Activated T-helper 1 cell treated with Interleukin-2 at 50 U/mL for 16 hours (primary cell): ENCODE measurements at places on chromosomes 12 and 14.

DNA sequence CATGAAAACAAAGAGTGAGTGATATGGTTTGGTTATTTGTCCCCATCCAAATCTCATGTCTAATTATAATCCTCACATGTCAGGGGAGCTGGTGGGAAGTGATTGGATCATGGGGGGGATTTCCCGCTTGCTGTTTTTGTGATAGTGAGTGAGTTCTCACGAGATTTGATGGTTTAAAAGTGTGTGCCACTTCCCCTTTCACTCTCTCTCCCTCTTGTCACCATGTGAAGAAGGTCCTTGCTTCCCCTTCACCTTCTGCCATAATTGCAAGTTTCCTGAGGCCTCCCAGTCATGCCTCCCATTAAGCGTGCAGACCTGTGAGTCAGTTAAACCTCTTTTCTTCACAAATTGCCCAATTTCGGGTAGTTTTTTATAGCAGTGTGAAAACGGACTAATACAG, 2.1 kb upstream of the ATXN7L3B start:
- DNase-seq = no peak

GRCh38 chr14:74568911-74569310, 43.1 kb downstream of the LTBP2 start:
- no peak for DNase-seq

GRCh38 chr12:51008329-51009055, 17.7 kb downstream of the SLC11A2 start:
- no peak for DNase-seq

DNA sequence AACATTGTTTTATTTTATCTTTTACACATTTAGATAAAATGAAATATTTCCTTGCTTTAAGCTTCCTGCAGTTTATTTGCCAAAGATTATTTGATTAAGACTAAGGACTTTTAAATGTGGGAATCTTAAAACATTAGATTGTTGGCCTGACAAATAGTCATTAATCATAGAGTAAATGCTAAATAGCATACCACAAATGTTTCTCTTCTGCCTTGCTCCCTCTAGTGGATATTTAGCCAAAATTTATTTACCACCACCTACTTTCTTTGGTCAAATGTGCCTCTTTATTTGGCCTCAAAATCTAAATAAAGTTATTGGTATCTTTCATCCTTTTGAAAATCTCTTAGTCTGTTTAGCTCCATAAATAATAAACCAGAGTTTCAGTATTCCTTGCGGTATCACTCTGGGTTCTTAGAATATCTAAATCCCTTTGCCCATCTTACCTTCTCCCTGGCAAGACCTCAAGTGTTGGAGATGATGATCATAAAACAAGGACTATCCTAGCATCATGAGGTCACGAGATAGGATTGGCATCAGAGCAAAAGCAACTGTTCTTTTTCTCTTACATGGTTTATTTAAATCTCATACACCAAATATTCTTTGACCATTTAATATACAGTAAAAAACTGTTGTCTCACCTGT, 150.6 kb upstream of the AEBP2 start:
- no peak for DNase-seq

GRCh38 chr12:45400991-45401390, 185.1 kb downstream of the ANO6 start:
- no peak for DNase-seq

- no peak for DNase-seq
Observed at GRCh38 chr14:76348898-76349297, 27.0 kb upstream of the ESRRB start.

DNA sequence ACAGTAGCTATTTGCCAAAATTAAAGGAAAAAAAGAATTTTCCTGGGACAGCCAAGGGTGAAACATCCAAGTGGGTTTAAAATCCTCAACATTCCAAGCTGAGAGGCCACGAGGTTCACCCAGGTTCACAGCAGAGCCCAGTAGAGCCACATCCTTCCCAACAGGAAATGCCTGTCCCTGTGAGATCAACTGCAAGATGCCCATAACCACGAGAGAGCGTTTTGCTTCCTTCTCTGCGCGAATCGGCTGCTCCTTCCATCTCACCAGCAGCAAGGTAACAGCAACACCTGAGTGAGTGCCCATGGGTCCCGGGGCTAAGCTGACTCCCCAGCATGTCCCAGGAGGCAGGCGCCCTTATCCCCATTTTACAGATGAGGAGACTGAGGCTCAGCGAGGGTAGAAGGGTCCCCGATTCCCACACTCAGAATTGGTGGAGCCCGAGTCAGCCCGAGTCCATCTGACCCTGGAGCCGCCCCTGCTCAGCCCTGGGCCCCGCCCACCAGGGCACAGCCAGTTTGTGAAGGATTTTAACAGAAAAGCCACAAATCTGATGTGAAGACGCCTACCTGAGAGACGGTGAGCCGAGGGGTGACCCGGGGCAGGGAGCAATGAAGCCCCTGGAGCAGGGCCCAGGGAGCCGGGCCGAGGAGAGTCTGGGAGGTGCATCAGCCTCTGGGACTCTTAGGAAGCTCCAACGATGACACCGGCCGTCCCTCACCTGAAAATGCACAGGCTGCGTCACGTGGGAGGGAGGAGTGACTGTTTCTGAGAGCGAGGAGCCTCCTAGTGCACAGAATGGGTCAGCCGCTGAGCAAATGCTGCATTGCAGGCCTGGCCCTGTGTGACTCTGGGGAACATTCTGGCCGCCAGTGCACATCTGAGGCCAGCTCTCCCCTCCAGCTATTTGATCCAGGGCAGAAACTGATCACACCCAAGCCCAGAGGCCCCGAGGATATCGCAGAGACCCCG, 236.9 kb upstream of the SFSWAP start:
- DNase-seq = no peak

DNA sequence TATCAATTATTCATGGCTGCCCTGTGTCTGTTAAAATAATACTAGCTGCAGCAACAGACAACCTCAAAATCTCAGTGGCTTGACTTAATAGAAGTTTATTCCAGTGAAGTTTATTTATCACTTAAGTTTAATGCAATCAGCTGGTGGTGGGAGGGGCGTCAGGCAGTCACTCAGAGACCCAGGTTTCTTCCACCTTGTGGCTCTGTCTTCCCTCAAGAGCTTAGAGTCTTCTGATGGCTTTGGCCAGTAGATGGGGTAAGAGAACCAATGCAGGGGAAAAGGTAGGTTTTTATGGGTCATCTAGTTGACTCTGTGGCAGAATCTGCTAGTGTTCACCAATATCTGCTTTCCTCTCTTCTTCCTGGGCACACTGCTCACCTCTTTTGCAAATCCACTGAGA, 668.9 kb downstream of the AACS start:
- no peak for DNase-seq

DNA sequence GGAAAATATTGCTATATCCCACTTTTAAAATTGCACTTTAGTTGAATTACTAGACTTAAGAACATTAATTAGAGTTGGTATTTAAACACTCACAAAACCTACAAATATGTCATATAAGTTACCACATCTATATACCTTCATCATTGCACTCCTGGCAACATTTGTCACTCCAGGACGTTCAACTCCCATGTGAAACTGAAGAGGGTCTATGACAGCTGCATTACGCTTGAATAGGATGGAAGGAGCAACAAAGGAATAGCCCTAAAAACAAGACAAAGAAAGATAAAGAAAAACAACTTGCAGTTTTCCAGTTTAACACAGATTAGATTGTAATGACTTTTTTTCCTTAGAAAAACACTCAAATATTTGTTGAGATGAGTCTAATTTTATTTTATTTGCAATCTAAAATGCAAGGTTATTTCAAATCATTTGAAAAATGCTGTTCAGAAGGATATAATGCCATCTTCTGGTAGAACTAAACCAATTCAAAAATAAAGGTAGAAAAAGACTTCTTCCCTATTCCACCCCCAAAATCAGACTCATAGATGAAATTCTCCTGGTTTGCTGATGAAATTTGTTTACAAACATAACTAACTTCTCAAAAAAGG, 84.3 kb upstream of the TTC7B start:
- no peak for DNase-seq

GRCh38 chr12:58034311-58034710, 92.9 kb downstream of the ATP23 start:
- no peak for DNase-seq

GRCh38 chr12:54968181-54968730, 16.3 kb downstream of the TESPA1 start:
- no peak for DNase-seq

GRCh38 chr14:50524060-50524459, 8.3 kb downstream of the MAP4K5 start:
- DNase-seq = no peak

DNA sequence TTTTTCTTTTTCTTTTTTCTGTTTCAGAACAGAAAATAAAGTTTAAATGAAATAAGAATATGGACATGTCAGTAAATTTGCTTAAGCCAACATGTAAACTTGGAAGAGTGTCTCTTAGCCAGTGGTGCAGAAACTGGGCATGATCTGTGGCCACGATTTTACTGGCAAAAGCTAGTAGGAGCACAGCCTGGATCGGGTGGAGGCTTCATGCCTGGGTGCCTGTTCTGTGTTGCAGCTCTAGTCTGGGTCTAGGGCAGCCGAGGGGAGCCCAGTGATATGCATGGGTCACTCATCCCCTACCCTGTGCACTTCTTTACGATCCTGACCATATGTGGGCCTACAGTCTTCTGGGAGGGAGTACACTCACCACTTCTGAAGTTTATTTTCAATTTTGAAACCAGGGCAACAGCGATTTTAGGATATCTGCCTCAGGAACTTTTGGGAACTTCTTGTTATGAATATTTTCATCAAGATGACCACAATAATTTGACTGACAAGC, 45.6 kb upstream of the SMCO2 start:
- DNase-seq = no peak

- DNase-seq = no peak
Observed at GRCh38 chr14:68173227-68173972, 353.8 kb downstream of the RAD51B start.
